ENCODE measurements at places on chromosomes 4 and X. TPM values are rescaled to one million over a fixed set of nuclear protein-coding genes. Genes with fewer than 3 reads are reported as not detected.

The SETD7 gene
- polyA plus RNA-seq, result 12.0 TPM

The TDO2 gene
- 0.14 TPM for polyA plus RNA-seq

The FBXW7 gene
- polyA plus RNA-seq, result 9.8 TPM

The CPE gene
- 7.0 TPM for polyA plus RNA-seq

The CPLX1 gene
- 0.74 TPM for polyA plus RNA-seq

The CCDC149 gene
- 1.9 TPM for polyA plus RNA-seq

The TCEAL6 gene
- polyA plus RNA-seq, result not detected

The UBE2A gene
- 54.3 TPM for polyA plus RNA-seq

The GRID2 gene
- 0.02 TPM for polyA plus RNA-seq

The CITED1 gene
- polyA plus RNA-seq, result 0.18 TPM

The CT45A3 gene
- polyA plus RNA-seq, result not detected

All from esophagus (tissue), 2 donors.